ENCODE measurements at places on chromosomes 7 and 10.

GRCh38 chr10:133565441-133566294 is at the start of gene SYCE1:
TSS of gene SYCE1 (minus strand) at chr10:133565583. CDS start at chr10:133565529, 54 bp downstream.
- no peak for DNase-seq

DNA sequence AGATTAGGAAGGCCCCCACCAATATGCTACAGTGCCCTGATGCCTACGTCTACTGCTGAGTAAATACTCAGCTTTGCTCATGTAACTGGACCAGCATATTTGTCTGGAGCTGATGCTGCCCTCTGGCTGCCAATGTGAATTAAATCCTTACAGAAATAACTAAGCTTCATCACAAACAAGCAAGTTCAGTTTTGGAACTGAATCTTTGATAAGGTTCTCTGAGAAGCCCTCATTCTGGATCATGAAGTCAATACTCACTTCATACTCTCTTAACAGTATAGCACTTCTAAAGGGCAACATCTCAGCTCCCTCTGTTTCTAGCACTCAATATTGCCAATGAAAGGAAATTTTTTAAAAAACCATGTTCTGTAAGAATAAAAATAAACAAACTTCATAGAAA is 246.7 kb downstream of the ETV1 start:
- DNase-seq, result no peak

GRCh38 chr10:71008150-71008549 is 119.8 kb upstream of the PCBD1 start:
- no peak for DNase-seq

GRCh38 chr7:155803418-155804376 is 8.6 kb downstream of the SHH start:
- no peak for DNase-seq

DNA sequence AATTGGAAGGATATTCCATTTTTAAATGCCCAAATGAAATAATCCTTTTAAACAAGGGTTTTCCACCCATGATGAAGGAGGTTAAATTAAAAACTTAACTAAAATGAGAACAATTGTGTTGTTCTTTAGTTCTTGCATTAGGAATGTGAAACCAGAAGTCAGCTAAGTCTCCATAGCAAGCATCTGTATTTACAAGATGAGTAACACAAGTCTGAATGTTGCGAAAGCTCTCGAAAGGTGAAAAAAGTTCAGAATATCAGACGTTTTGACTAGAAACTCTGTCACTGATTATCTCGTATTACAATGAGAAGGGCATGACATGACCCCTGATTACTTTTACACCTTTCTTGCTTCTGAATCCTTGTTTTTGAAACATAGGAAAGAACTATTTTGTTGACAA is 149.6 kb downstream of the BICC1 start:
- no peak for DNase-seq

GRCh38 chr10:12628964-12629766 is 279.8 kb downstream of the CAMK1D start:
- DNase-seq, result no peak

DNA sequence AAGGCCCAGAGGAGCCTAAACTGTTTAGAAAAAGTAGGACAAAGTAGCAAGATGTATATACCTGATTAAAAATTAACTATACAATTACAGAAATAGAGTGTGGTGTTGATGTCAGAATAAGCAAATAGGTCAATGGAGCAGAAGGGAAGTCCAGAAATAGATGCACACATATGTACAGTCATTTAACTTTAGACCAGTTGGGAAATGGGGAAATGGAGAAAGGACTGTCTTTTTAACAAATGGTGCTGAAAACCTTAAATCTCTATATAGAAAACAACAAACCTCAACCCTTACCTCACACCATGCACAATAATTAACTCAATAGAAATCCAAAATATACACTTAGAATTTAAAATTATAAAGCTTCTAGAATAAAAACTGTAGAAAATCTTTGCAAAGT is 72.2 kb downstream of the CH25H start:
- no peak for DNase-seq

Data from activated CD8-positive, alpha-beta memory T cell treated with anti-CD3 and anti-CD28 coated beads, Interleukin-2, amount 50 U/mL, for 4 hours (primary cell).